ENCODE measurements at places on chromosomes 1 and 21.

- no peak for DNase-seq
Observed at GRCh38 chr1:20730690-20731056, 1.8 kb downstream of the SH2D5 start.

- no peak for DNase-seq
Observed at GRCh38 chr21:38669186-38669585, 136.5 kb upstream of the ETS2 start.

GRCh38 chr1:6171548-6172124 lies 8.5 kb downstream of the CHD5 start:
- no peak for DNase-seq

DNA sequence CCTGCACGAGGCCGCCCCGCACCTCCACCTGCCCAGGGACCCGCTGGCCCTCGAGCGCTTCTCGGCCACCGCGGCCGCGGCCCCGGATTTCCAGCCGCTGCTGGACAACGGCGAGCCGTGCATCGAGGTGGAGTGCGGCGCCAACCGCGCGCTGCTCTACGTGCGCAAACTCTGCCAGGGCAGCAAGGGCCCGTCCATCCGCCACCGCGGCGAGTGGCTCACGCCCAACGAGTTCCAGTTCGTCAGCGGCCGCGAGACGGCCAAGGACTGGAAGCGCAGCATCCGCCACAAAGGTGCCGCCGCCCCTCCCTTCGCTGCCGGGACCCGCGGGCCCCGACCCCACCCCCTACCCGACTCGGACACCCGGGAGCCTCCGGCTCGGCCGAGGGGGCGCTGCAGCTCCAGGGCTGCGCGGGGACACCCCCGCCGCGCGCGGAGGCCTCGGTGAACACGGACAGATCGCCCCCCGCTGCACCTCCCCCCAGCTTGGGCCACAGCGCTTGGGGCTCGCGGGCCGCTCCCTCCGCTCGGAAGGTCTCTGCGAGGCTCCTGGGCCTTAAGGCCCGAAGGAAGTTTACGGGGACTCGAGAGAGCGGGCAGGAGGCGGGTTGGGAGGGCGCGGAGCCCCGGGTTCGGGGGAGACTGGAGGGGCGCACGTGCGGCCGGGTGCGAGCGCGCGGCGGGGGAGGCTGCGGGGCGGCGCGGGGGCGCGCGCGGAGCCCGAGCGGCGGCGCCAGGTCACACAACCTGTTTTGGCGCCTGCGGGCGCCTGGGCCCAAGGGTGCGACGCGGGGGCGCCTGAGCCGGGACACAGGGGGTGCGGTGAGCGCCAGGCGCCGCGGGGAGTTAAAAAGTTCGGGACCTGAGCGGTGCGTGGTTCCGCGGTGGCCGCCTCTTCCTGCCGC lies 1.2 kb downstream of the SAMD11 start:
- no peak for DNase-seq

GRCh38 chr1:1926346-1926811 lies 7.3 kb upstream of the TMEM52 start:
- no peak for DNase-seq

GRCh38 chr1:94125551-94126514 lies 4.9 kb upstream of the ABCA4 start:
- DNase-seq = no peak

- DNase-seq = peak; percentile 25
Observed at GRCh38 chr1:218377143-218377660, 32.1 kb downstream of the TGFB2 start.

- DNase-seq = no peak
Observed at GRCh38 chr1:203565981-203566380, 60.7 kb upstream of the ATP2B4 start.

- no peak for DNase-seq
Observed at GRCh38 chr1:112454316-112454715, 54.4 kb upstream of the WNT2B start.

- DNase-seq = no peak
Observed at GRCh38 chr1:11059155-11059967, 457 bp downstream of the SRM start.

GRCh38 chr1:8083739-8084484 lies 57.8 kb upstream of the ERRFI1 start:
- no peak for DNase-seq

GRCh38 chr1:978835-979743 lies 2.8 kb downstream of the PERM1 start:
- DNase-seq = no peak

- no peak for DNase-seq
Observed at GRCh38 chr1:23596382-23597358, 37.4 kb upstream of the ID3 start.

DNA sequence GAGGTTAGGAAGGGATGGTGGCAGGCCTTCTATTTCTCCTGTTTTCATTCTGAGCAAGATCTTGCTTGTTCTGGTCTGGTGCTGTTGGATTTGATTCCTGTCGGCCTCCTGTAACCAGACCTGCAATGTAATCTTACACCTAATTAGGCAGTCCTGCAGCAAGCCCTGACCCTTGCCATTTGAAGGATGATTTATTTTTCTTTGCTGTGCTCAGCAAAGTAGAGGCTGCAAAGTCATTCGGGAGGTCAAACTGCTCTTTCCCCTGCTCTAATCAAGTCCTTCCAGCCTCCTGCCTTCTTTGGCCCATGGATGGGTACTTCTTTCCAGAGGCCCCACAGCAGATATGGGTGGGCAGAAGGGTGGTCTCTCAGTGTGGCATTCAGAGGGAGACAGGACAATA lies 417.7 kb upstream of the USP24 start:
- DNase-seq = no peak

DNA sequence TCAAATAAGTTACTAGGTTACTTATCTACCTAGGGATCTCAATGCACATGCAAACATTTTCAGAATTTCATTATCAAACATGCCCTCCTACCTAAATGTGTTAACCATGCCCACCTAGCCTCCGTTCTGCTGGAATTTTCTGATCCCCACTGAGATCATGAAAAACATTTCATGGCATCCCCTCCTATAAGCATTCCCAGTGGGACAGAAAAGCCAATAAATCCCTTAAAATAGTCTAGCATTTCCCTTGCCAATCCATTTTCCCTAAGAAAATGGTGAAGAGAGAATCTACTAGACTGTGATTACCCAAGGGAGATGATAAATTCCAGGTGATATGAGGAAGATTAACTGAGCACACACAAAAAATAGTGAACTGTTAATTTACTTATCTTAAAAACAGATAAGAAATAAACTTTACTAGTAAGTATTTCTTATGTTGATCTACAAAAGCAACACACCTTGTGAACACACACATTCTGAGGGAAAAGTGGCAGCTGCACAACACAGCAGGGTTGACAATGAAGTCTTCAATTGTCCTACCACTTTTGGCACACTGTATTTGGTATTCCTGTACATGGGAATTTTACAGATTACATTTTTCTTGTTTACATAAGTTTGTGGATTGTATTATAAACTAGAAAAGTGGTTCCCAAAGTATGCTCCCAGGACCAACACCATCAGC lies 49.6 kb downstream of the ARID4B start:
- no peak for DNase-seq

GRCh38 chr21:29104239-29104708 lies 26.2 kb upstream of the MAP3K7CL start:
- DNase-seq = no peak

DNA sequence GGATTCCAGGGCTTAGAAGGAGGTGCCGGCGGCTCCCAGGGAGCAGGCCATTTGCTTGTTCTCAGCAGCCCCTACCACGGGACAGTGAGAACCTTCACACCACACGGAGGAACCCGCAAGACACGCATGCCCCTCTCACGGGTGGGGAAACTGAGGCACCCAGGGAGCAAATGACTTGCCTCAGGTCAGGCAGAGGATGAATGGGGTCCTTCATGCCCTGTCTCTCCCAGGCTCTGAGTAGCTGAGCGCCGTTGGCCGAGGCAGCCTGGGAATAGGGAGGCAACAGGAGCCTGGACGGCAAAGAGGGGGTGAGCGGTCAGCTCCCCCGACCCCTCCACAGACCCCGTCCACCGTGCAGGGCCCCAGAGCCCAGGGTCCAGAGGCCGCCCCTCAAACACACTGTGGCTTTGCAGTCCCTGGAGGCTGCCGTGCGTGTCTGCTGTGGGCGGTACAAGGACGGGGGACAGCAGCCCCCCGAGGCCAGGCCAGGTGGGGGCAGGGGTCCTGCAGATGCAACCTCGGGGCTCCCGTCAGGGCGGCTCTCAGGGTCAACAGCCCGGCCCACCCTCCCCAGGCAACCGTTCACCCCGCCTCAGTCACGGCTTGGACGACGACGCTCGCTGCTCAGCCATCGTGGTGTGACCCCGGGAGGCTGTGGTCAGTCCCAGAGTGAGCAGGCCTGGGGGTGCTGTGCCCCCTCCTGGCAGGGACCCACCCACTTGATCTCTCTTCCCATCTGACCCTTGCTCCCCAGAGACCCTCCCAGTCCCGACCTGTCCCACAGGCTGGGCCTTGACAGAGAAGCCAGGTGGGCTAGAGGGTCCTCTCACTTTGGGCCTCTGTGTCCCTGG lies 15.8 kb upstream of the COL6A2 start:
- DNase-seq = no peak

DNA sequence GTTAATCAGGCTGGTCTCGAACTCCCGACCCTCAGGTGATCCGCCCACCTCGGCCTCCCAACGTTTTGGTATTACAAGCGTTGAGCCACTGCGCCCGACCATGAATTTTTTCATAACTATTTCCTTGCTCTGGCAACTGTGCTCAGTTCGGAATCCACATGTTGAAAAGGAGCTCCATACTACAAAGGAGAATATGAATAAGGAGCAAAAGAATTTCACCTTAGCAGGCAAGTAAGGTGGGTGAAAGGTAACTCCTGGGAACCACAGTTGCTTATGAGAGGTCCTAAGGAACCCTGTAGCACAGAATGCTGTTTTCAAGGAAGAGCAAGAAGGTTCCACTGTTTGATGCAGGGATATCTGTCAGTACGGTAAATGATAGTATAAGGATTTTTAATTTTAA lies 29.9 kb upstream of the NADK start:
- no peak for DNase-seq

DNA sequence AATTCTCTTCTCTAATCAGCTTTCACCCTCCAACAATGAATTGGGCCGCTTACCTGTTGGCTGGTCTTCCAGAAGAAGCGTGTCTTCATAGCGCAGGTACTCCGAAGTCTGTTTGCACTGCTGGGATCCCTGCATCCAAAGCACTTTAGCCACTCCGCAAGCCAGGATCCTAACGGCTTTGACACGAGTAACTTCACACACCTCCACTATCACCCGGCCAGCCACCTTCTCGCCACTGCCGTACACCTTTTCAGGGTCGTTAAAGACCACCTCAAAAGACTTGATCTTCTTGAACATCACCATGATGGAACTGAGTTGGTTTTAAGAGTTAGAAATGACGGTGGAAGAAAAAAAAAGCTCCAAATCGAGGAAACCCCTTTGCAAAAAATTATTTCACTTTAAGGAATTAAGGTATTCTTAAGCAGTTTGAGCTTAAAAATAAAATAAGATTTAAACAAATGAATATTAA lies 381 bp downstream of the TXNIP start:
- DNase-seq = no peak

- peak; percentile 44 for DNase-seq
Observed at GRCh38 chr21:36104317-36105300, 30.3 kb upstream of the CBR3 start.

DNA sequence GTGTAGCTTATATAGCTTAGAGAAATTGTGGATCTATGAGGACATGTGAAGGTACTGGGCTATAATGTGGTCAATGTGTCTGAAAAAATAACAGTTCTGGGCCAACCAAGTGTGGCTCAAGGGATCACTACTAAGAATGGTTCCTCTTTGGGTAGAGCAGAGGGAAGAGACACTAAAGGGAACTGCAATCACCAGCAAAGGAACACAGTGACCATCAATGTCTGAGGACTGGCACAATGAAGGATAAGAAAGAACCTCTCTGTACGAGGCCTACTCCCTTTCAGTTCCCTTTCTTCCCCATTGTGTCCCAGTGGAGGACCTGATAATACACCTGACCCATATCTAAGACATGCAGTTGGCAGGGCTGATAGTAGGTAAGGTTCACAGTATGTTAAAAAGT lies 89.9 kb upstream of the JAK1 start:
- no peak for DNase-seq

GRCh38 chr1:230139741-230140140 lies 72.7 kb downstream of the GALNT2 start:
- no peak for DNase-seq

DNA sequence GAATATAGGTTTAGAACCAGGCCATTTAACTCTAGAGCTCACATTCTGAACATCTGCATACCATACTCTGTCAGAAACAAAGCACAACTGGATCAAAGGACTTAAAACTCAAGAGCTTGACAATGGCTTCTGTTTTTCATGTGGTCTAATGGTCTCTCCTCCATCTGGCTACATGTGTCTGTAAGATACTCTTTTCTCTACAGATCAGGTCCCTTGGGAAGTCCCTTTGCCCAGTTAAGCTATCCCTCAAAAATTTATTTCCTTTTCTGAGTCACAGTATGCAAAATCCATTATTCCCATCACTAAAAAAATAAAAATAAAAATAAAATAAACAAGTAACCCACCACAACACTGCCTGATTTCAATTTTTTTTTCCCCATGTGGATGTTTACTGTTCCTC lies 357.0 kb upstream of the PRMT6 start:
- no peak for DNase-seq

GRCh38 chr1:246569248-246570238 lies 3.3 kb downstream of the CNST start:
- DNase-seq = no peak

- DNase-seq = no peak
Observed at GRCh38 chr1:230465691-230466090, 39.6 kb upstream of the PGBD5 start.

GRCh38 chr1:79353224-79353623 lies 346.7 kb upstream of the ADGRL4 start:
- DNase-seq = no peak

- no peak for DNase-seq
Observed at GRCh38 chr1:93638307-93638847, 43.3 kb downstream of the BCAR3 start.

DNA sequence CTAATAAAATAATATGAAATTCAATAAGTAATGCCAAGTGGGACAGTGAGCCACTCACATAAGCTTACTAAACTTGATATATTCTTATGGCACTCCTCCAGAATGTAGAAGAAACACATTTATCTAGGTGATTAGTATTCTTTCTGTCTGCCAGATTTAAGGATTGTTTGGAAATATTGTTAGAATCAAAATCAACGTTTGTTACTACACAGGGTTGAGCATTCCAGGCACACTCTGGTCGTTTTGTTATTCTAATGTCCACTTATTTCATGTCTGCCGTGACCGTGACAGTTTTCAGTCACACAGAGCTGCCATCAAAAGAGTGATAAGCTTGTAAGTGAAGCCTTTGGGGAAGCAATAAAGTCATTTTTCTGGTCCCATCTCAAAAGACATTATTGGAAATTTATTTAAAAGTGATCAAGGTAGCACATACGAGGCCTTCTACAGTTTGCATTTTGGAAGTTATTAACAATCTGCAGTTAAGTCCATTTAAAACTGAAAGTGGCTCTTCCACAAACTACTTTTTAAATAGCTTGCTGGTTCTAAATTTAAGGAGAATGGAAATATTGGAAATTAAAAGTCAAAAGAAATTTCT lies 38.0 kb downstream of the NFIA start:
- no peak for DNase-seq

GRCh38 chr1:159010391-159010790 lies 684 bp downstream of the IFI16 start:
- no peak for DNase-seq

GRCh38 chr1:212791261-212791675 lies 309 bp downstream of the NSL1 start:
- no peak for DNase-seq

GRCh38 chr1:209102120-209102519 lies 481.4 kb upstream of the CAMK1G start:
- DNase-seq = no peak

- DNase-seq = no peak
Observed at GRCh38 chr21:15614766-15615165, 115.0 kb upstream of the USP25 start.

GRCh38 chr1:1244192-1244811 lies 2.2 kb downstream of the C1QTNF12 start:
- DNase-seq = no peak

Measured in stimulated activated CD4-positive, alpha-beta T cell treated with anti-CD3 and anti-CD28 coated beads, Interleukin-15, amount 100 ng/mL, for 1 hour (primary cell).